ENCODE measurements at places on chromosomes 6 and 20.

DNA sequence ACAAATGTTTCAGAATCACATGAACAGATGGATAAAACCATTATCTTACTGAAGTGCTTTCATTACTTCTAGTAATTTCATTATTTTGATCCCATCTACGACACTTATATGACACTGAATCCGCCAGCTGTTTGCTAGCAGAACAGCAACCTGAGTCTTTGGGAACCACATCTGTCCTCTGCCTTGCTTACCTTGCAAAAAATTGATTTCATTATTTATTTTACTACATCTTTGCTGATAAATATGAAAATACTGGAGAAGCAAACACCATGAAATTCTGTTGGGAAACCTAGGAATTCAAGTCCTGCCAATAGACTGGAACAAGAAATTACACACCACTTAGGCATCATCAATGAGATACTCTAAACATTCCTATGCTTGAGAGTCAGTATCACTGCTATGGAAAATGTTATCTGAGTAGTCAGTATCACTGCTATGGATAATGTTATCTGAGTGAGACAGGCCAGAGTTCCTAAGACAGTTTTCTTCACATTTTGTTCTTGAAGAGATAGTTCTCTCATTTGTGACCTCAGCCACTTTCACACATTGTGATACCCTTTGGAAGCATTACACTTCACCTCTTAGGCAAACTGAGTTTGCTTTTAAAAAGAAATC is 91.9 kb downstream of the PDE10A start:
- DNase-seq = no peak

DNA sequence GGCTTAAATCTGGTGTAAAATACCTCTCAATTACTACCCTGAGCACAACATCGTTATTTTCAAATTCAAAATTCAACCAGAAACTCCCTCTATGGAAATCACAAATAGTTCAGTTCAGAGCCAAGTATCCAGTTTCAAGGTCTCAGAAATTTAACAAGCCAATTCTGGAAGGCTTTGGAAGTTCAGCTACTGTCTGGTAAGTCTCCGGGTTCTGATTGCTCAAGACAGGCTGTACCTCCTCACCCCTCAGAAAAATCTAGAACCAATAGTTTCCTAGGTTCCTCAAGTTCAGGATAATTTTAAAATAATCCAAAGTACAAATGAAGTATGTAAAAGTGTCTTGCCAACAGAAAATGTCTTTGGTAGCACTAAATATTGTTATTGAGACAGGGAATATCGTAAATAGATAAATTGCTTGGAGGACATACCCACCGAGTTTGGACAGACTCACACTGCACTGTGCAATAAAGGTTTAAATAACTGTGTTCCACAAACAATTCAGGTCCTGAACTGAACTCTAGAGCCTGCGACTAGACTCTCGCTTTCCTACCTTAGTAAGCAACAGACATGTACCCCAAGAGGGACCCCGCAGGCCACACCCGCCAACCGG is 729 bp downstream of the ATG5 start:
- DNase-seq = no peak

DNA sequence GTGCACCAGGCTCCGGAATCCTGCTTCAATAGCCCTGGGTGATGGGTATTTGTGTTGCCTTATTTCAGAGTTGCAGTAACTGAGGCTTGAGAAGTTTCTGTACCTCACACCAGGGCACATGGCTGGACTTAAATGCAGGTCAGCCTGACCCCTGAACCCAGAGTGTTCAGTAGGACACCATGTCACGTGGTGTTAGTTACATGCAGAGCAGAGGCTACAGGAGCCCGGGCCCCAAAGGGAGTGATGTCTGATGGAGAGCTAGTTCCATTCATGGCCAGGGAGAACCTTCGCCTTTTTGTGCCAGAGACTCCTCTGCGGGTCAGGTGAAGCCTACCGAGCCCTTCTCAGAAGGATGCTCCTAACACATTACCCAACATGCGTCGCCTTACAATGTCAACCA is 161.4 kb upstream of the CST7 start:
- DNase-seq = no peak

DNA sequence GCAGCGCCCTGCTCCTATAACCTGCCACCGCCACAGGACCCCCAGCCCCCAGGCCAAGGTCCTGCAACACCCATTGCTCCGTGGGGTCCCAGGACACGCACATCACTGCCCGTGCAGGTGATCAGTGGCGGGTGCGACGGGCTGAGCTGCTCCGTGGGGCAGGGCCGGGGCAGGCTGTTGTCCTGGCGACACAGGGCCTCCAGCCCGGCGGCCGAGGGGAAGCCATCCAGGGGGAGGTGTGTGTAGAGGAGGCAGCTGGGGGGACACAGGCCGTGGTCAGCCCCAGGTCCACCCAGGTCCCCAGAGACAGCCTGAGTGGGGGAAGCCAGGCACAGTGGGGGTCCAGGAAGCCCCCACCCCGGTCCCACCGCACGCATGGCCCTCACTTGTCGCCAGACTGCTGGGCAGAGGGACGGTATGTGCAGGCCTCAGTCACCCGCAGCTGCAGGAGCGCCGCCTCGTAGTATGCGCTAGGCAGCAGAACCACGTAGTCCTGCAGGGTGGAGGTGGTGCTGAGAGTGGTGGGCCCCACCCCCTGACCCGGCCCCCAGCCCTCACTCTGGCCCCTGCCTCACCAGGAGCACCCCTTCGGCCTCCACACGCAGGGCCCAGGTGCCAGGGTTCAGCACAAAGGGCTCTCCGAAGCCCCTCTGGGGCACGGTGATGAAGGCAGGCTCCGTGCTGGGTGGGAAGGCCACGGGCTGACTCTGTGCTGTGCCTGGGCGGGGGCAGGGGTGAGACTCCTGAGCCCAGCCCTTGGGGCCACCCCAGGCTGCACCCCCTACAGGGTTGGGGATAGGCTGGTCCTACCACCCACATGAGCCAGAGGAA is 30.4 kb downstream of the ADRM1 start:
- DNase-seq = no peak

DNA sequence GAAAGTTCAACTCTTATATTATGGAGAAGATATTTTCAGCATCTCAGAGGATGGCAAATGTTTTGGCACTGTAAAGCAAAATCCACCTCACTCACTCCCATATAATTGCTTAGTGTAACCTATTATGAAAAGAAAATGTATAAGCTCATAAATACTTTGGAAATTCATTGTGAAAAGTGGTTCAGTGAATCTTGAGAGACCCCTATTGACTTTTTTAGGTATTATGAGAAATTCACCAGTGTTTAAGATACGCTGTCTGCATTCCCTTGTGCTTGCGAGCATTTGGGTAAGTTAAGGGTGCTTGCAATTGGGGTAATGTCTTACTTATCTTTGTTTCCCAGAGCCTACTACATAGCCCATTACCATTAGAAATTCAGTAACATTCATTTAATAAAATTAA is 66.3 kb upstream of the BMP5 start:
- DNase-seq = no peak

- DNase-seq = no peak
Measured at GRCh38 chr6:126824226-126824625, 294.2 kb upstream of the RSPO3 start.

DNA sequence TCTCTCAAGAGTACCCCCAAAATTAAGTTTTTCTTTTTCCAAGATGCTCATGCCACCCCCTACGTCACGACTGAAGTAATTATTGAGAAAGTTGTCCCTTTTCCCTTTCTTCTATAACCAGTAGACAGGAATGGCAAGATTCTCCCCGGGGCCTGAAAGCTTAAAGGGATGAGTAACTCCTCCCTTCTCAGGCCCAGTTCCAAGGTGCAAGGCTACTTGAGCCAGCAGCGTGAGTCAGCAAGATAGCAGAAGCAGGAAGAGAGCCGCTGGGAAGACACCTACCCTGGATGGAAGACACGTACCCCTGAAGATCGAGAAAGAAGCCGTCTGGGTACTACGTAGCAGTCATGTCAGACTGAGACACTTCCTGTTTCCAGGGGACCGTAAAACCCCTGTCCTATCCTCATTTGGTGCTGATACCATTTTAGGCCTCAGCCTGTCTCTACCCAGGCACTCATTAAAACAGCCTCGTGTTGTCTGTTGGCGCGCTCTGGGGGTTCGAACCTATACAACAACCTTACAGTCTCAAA is 241.0 kb downstream of the ADGRG6 start:
- DNase-seq = no peak

DNA sequence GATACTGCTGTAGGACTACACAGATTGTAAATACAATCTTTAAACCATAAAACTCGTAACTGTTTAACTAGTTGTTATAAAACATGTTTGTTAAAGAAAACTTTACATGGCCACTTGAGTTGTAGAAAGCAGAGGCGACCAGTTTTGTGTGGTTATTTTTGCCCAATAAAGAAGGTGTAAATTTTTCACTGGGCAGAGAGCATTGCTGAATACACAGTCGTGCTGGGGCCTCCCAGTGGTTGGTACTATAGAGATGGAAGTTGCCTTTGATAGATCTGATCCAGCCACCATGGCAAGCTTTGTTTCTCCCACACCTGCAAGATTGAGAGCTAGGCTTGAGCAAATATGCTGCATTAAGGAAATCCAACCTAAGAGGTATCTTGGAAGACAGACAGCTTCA is 34.0 kb upstream of the YWHAB start:
- DNase-seq = no peak

DNA sequence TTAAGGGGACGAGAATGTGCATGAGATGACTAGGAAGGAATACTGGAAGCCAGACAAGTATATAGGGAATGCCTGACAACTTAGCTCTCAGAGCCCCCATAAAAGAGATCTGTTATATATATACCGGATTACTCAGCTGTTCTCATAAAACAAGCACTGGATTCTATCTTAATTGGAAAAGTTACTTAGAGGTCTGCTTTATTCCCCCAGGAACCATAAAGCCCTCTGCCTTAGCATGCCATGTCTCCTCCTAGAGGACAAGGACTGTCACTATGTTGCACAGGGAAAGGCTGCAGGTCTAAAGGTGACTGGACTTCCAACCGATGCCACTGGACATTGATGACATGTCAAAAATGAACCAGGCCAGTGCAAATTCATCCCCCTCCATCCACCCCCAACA is 6.4 kb downstream of the EXOC2 start:
- DNase-seq = no peak

- DNase-seq = no peak
Measured at GRCh38 chr6:48765352-48765961, 654.5 kb upstream of the PTCHD4 start.

DNA sequence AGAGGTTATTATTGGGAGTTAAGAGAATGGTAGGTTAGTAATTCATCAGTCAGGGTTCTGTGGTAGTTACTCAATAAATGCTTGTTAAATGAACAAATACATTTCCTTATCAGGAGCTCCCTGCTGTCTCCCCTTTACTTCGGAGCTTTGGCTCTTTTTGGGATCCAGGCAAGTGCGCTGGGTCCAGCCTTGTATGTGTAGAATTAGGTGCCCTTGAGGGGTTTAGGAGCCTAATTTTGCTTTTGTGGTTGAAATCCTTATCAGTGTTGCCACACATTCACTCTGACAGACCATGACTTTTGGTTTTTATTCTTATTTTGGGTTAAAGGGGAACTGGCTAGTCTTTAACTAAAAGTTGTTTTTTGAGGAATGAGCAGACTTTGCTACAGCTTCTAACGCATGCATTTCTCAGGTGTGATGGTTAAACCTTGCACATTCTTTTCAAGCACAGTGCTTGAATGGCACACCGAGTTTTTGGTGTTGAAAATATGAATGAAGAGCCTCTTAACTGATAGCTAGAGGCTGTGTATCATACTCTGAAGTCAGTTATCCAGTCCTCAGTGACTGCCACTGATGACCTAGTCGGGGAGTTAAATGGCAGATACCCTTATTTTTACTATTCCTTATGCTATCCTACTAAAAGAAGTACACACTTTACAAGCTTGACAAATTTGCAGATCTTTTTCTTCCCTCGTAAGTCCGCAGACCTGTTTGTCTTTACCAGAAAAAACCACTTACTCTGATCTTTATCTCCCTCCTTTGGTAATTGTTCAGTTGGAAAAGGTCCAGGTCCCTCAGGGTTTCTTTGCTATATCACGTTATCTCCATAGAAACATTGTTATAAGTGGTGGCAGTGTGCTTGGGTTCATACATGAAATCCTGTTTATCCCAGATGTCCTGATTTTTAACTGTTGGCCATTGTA is 50.7 kb upstream of the PLCG1 start:
- no peak for DNase-seq

- DNase-seq = no peak
Measured at GRCh38 chr6:81564470-81565068, 187.9 kb downstream of the TENT5A start.

DNA sequence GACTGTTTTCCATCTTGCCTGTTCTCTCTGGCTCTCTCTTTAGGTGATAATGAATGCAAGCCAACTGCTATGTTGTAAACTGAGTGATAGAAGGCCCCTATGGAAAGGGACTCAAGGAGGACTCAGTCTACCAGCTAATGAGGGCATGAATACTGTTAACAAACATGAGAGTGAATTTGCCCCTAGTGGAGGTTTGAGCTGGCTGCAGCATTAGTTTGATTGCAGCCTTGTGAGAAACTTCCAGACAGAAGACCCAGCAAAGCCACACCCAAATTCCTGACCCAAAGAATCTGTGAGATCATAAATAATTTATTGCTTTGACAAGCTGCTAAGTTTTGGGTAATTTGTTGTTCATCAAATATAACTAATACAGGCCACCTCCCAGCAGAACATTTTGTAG is 50.0 kb upstream of the PLCB1 start:
- no peak for DNase-seq

GRCh38 chr6:113560376-113560775 is 296.8 kb upstream of the MARCKS start:
- no peak for DNase-seq

DNA sequence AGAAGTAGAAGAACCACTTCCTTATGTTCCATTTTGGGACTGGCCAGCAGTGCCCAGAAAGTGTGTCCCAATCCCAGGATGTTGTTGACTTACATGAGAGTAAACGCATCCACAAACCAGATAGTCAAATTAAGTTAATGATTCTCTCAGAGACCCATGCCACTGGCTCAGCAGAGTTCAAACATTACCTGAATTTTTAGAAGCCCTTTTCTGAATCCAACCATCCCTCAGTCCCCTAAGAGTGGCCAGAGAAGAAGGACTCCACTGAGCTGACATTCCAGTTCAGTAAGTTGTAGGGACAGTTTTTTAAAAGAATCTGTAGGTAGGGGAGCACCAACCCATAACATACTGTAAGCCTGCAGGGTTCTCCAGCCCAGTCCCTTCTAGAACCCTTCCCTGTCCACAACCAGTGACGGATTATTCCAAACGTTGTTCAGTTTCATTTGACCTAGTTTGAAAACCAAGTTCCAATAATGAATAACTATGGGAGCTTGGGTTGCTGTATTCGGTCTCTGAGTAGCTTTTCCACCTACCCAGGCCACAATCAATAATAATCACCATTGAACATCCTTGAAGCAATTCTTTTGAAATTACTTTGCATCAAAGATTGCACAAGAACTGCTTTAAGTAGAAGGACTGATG is 153.0 kb downstream of the LPA start:
- DNase-seq = no peak

DNA sequence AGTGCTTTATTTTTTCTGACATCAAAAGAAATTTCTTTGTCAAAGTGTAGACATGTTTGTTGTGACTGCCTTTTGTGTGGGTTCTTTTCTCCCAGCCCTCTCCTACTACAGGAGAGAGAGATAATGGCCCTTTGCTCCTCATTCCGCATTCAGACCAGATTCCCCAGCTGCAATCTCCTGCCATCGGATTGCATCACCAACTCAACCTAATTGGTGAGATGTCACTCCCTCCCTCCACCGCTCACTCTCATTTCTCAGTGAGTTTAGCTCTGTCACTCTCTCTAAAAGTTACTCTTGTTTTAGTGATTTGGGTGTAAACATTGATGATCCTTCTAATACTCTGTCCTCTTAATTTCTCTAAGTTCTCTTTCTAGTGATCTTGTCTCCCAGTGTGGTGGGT is 22.7 kb downstream of the UTRN start:
- no peak for DNase-seq
